Right lung (tissue), 10 donors: ENCODE measurements at places on chromosomes 3 and 15. TPM values are rescaled to one million over a fixed set of nuclear protein-coding genes. Genes with fewer than 3 reads are reported as not detected.

DNA sequence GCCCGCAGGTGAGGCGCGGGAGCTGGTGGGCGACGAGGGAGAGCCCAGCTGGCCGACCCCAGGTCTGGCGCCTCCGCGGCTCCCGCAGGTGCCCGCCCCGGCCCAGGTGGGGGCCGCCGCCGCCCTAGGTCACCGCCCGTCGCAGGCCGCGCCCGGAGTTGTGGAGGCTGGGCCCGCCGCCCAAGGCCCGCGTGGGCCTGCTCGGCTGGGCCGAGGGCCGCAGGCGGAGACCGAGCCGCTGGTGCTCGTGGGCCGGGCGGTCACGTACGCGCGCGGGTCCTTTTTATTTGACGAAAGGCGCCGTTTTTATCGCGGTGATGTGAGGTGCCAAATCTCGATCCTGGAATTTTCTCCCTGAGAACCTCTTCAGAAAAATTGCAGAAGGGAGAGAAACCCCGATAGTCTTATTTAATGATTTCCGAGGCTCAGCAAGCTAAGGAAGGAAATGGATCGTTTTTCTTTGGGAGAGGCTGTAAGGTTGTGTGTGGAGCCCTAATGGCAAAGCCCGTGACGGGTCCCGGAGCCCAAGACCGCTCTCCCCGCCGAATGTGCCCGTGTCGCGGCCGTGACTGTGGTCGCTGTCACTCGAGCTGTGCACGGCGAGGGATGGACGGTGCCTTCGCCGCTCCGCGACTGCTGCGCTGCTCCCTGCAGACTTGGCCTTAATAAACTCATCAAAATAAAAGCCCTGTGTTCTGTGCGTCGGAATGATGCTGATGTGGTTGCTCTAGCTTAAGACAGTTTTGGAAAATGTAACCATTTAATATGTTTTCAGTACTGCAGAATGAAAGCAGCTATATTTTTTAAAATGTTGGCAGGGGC, 612 bp downstream of the APPL1 start:
- peak; percentile 58 for DNase-seq

DNA sequence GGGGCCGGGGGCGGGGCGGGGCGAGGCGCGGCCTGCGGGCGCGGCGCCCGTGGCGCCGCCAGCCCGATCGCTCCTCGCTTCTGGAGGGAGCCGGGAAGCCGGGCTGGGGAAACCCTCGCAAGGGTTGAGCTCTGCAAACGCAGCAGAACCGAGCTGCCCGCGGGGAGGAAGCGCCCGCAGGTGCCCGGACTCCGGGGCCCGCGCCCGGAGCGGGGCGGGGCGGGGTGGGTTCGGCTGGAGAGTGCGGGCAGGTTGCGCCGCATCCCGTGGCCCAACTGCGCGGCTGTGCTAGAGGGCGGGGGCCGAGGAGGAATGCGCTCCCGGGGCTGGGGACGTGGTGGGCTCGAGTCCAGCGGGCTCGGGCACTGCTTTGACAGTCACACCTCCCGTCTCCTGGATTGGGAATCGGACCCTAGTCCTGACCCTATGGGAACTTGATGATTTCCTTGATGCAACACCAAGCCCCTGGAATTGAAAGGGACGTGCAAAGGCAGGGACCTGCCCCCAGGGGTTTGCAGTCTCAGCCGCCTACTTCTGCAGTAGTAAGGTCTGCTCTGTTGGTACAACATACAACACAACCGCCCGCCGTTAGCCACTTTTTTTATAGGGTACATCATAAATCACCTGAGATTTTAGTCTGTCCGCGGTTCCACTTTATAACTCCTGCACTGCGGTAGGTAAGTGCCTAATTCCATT, 34.3 kb downstream of the ZBTB38 start:
- no peak for DNase-seq

DNA sequence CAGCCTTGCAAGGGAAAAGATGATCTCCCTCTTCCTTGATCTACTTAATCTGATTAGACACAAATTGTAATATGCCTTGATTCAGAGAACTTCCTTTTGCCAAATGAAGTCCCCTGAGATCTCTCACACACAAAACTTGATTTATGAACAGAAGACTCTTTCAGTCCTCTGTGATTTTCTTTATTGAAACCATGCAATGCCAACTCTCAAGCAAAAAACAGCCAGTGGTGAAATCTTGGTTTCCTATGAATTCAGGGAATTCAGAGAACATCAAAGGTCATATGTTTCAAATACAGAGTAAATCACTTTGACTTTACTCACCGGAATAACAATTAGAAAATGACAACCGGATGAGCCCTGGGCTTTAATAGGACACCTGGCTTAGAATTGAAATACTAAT, 211.7 kb downstream of the ABHD5 start:
- DNase-seq: no peak

DNA sequence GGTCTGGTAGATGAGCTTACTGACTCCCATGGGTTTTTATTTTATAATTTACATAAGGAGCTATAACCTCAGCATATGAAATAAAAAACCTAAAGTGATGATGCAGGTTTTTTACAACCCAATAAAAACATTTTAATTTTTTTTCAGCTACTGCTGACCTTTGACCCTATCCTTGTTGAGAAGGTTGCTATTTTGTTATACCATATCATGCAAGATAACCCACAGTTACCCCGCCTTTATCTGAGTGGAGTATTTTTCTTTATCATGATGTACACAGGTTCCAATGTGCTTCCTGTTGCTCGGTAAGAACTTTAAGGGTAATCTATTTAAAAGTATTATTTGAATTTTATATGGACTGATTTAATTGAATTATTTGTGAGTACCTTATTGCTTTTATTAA, 70.8 kb downstream of the DNAJC13 start:
- no peak for DNase-seq

DNA sequence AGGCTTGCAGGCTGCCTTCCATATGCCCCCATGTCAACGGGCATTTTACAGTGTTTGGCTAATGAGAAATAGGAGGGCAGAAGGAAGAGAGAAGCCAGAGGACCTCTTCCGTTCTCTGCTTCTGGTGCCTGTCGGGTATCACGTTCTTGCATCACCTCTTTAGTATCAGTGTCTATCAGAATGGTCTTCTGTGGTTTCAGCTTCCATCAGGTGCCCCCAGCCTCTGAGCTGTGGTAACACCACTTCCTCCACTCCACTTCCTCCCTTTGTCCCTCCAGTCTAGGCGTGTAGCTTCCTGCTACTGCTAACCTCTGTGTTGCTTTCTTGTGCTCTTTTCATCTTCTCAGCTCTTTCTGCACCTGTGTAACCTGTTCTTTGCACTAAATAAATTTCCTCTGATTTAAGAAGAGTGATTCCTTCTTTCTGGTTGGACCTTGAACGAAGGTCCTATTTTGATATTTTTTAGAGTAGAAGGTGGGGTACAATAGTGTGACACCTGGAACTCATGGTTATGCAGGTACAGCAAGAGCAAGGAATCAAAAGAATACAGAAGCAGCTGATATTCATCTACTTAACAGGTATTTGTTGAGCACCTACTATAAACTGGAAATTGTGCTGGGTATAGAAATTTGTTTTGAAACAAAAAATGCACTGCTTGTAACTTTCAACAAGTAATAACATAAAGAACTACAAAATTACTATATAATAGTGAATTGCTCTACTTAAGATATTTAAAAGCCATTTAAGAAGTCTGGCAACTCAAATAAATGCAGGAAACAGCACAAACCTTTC, 27.4 kb upstream of the FOXB1 start:
- DNase-seq: no peak

GRCh38 chr15:74545086-74545485, 4.1 kb downstream of the ARID3B start:
- DNase-seq: no peak

GRCh38 chr3:190721330-190721729, 141.2 kb downstream of the GMNC start:
- no peak for DNase-seq

DNA sequence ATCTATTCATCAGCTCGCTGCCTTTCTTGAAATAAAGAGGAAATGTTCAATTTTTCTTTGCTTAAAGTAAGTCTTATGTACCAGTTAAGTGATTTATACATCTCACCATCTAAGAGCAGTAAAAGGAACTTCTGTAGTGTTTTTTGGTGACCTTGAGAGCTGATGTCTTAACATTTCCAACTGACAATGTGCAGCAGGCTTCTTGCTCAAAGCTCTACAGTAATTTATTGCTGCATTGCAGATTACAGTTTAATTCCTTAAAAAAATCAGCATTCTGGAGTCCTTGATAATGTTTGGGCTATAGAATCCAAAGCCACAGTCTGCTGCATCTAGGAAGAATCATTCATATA, 61.6 kb downstream of the DIPK2A start:
- no peak for DNase-seq

- DNase-seq: no peak
These were observed 303.9 kb upstream of the ALCAM start for GRCh38 chr3:105062853-105063252.

DNA sequence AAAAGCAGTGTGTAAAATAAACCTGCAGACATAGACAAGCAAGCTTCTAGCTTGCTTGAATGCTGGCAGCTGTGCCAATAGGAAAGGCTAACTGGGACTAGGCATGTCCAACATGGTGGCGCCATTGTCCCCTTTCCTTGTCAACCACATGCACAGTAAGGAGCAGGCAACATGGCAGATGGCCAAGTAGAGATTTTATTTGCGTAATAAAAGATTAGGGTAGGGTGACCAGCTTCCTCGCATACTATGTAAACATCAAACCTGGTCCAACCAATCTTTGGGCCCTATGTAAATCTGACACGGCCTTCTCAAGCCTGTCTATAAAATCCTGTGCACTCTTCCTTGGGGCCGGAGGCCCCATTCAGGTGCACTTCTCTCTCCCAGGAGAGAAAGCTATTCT, 575.4 kb upstream of the GOLIM4 start:
- no peak for DNase-seq

GRCh38 chr3:197023241-197023997, 6.2 kb downstream of the MELTF start:
- no peak for DNase-seq

- no peak for DNase-seq
These were observed 3.3 kb upstream of the HES1 start for GRCh38 chr3:194132465-194133286.

DNA sequence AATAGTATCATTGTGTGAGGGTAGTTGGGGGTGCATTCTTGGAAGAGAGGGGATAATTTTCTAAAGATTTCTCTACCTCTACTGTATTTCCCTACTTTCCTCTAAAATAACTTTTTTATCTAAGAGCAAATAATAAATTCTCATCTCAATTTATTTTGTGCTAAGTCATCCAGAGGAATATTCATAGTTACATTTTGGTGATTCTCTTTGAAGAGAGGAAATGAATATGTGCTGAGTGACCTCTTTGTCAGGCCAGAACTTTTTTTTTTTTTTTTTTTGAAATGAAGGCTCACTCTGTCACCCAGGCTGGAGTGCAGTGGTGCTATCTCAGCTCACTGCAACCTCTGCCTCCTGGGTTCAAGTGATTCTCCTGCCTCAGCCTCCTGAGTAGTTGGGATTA, 15.1 kb upstream of the CCDC80 start:
- no peak for DNase-seq

DNA sequence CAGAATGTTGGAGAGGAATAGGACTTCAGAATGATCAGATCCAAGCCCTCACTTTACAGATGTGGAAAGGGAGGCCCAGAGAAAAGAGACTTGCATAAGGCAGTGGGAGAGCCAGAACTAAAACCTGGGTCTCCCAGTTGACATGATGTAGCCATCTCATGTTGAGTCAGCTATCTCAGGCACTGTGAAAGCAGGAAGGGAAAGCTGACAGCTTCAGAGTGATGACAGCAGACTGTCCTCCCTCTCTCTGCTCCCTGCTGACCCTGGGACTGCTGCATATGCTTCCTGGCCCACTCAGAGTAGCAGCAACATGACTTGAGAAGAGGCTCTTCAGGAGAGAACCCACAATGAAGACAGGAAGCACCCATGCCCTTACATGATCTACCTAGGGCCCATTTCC, 14.7 kb downstream of the FHIT start:
- no peak for DNase-seq

DNA sequence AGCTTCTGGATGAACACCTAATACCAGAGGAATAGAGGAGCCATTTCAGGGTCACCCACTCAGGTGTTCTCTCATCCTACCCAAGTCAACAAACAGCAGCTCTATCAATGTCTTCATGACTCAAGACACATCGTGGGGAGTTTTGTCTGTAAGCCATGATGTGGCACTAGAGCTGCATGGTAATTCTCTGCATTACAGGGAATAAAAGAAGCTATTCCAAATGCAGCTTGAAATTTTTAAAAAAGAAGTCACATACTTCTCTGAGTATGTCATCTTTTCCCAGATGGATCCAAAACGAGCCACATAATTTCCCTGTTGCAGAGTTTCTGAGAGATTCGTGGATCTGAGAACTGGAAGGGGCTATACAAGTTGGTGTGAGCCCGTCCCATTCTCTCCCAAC, 6.1 kb upstream of the THSD4 start:
- DNase-seq: no peak

- no peak for DNase-seq
These were observed 603 bp downstream of the PLEKHO2 start for GRCh38 chr15:64842096-64842939.

GRCh38 chr3:132414841-132415240, 2.5 kb upstream of the DNAJC13 start:
- DNase-seq: no peak

- DNase-seq: no peak
These were observed 86.1 kb downstream of the DLG1 start for GRCh38 chr3:197212290-197212689.

DNA sequence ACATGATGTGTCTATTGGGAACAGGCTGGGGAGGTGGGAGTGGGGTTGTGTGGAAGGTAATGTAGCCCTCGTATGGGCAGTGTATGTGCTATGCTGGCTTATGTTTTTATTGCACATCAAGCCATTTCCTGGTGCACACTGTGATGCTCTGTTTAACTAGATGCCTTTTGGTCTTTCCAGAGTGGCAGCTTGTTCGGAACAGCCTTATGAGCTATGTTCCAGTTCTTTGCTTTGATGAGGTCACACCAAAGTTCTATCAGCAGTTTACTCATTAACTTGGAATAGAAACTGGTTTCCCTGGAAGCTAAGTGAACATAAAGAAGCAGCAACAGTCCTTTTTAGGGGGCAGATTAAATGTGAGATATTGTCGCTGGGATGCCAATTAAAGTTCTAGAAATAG, 133.9 kb downstream of the DIPK2A start:
- DNase-seq: no peak

The TGM4 gene
- not detected for polyA plus RNA-seq

The FAM81A gene
- polyA plus RNA-seq: 3.3 TPM

The SLC6A11 gene
- 0.08 TPM for polyA plus RNA-seq

The IMPG2 gene
- polyA plus RNA-seq: 0.68 TPM

The TGM5 gene
- polyA plus RNA-seq: 0.09 TPM

The CPLX3 gene
- 0.10 TPM for polyA plus RNA-seq

The GOLGA8T gene
- not detected for polyA plus RNA-seq

The CHRM5 gene
- 0.80 TPM for polyA plus RNA-seq

The LMAN1L gene
- polyA plus RNA-seq: not detected

The CEMIP gene
- 19.6 TPM for polyA plus RNA-seq

The TUSC7 gene
- polyA plus RNA-seq: not detected

The GCHFR gene
- 12.2 TPM for polyA plus RNA-seq

The CLSTN2 gene
- 0.93 TPM for polyA plus RNA-seq
